Activated CD4-positive, alpha-beta T cell treated with anti-CD3 and anti-CD28 coated beads, Interleukin-10, Interleukin-2, amounts not matched to agents 100 ng/mL and 50 ng/mL, durations not matched to agents 16 hours and 8 hours (primary cell): ENCODE measurements at places on chromosomes 7 and 10.

GRCh38 chr7:24755541-24756407 is 1.5 kb downstream of the GSDME start:
- DNase-seq: peak; percentile 85

DNA sequence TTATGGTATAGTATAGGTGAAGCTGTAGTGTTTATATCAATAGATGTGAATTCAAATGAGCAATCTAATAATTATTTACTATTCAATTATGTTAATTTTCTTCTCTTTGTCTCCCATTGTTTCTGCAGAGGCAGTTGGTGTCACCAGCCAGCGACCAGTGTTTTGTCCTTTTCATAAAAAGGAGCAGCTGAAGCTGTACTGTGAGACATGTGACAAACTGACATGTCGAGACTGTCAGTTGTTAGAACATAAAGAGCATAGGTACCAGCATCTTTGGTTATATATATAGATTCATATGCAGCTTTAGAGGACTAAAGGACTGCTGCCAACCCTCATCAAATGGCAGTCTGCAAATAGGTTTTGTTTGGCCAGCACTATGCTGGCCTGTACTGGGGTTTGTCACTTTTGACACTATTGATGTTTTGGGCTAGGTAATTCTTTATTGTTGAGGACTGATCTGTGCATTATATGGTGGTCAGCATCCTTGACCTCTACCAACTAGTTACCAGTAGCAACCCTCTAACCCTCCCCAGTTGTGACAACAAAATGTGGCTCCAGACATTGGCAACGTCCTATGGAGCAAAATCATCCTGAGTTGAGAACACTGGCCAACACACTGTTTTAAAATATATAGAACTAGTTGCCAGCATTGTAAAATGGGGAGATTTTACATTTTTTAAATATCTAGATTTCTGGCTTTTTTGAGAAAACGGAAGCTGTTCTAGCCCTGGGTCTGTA is 59.2 kb downstream of the TRIM24 start:
- no peak for DNase-seq

GRCh38 chr7:128755819-128756476 is 16.8 kb downstream of the CALU start:
- no peak for DNase-seq

DNA sequence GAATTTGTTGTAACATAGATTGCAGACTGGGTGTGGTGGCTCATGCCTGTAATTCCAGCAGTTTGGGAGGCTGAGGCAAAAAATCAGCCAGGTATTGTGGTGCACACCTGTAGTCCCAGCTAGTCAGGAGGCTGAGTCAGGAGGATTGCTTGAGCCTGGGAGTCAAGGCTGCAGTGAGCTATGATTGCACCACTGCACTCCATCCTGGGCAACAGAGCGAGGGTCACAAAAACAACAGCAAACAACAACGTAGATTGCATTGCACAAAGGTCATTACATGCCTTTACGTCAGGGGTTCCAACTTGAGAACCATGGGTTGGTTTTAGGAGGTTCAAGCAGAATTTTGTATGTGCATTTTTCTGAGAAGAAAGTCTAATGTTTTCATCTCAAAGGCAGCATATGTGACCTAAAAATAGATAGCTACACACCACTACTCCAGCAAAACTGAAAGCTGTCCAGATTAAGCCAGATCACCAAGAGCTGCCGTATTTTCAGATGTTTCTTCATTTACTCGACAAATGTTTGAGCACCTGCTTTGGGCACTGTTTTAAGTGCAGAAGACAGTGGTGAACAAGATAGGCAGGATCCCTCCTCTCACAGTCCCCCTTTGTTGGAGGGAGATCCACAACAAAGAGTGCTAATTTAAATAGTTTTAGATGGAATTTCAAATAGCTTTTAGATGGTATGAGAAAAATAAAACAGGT is 28.3 kb upstream of the CYP26C1 start:
- DNase-seq: no peak

GRCh38 chr7:47807756-47808155 is 140.5 kb downstream of the PKD1L1 start:
- no peak for DNase-seq

- DNase-seq: no peak
These were observed 121.7 kb downstream of the ATRNL1 start for GRCh38 chr10:115214829-115215228.

DNA sequence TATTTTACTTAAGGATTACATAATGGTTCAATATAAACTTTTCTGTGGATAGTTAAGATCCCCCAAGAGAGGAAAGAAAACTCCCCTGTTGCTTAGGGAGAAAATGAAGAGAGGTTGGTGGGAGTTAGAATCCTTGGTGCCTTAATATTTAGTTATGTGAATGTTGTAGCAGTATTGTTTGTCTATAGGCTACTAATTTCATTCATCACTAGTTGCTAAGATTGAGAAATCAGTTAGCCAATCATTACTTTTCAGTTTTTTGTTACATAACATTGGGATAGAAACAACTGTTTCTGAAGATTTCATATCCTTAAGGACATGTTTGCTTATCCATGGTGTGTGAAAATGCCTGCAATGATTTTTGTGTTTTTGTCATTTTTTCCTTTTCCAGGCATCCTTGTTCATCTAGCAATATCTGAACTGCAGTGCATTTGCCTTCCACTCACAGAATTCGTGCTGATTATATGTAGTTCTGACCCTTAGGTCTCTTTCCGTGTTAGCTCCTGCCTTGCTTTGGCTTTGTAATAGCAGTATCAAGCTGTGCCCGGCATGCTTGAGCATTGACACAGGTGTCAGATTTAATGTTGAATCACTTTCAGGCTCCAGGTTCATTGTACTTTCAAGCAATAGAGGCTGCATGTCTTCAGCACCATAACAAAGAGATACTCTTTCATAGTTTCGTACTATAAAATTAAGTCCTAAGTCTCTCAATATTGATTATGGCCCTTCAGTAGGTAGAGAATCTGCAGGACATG is 85.0 kb downstream of the PODXL start:
- no peak for DNase-seq

- peak; percentile 71 for DNase-seq
These were observed 1.1 kb downstream of the ARID5B start for GRCh38 chr10:61902445-61903220.

- peak; percentile 11 for DNase-seq
These were observed 372.4 kb downstream of the SUGCT start for GRCh38 chr7:40507166-40507565.

DNA sequence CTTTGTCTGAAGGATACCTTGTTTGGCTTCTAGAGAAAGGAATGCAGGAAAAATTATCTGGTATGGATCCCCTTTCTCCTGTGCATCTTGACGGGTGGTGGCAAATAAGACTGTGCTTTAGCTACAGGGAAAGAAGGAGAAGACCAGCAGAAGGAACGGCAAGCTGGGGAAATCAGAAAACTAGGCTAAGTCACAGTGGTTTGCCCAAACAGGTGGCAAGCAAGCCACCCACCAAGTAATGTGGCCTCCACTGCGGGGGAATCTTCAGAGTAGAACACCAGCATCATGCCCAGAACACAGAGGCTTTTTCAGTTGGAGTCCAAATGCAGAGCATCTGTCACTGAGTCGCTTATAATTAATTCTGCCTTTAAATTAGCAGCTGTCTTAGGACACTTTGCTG is 282.8 kb downstream of the PHF14 start:
- no peak for DNase-seq

DNA sequence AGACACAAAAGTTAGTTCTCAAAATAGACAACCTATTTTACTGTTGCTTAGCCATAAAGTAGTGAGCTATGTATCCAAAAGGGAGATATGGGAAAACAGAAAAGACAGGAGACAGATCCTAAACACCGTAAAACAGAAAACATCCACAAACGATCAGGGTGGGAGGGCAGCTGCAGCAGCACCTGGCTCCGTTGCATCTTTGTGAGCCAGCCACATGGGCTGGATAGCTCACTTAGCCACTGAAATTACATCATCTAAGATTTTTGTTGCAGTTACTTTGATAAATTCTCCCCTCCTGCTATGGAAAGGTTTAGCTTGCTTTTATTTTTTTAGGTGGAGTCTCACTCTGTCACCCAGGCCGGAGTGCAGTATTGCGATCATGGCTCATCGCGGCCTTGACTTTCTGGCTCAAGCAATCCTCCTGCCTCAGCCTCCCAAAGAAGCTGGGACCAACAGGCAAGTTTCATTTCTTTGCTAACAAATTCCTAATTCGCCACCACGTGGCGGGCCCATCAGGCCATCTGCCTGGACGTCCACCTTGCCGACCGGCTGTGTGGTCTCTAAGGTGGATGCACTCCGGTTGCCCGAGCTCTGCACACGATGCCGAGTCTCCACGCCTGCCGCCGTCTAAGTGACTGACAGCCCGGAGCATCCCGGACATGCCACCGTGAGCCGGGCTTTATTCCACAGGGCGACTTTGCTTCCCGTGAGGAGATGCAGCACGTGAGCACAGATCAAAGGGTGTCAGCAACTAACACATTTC is 159.8 kb downstream of the DIP2C start:
- DNase-seq: no peak

DNA sequence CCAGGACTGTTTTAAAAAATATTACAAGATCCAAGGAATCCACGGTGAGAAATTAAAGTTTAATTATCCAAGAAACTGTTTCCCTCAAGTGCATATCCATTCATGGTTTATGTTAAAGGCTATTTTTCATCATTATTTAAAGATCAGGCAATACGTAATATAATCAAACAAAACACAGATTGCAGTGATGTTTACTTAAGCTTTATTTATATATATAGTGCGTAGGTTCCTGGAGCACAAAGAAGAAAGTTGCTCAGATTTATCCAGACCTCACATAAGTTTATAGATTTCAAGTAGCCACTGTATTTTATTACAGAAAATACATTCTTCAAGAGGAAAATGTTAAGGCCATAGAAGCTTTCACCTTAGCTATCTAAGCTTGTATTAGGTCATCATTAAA is 210.0 kb upstream of the KLF14 start:
- DNase-seq: no peak

DNA sequence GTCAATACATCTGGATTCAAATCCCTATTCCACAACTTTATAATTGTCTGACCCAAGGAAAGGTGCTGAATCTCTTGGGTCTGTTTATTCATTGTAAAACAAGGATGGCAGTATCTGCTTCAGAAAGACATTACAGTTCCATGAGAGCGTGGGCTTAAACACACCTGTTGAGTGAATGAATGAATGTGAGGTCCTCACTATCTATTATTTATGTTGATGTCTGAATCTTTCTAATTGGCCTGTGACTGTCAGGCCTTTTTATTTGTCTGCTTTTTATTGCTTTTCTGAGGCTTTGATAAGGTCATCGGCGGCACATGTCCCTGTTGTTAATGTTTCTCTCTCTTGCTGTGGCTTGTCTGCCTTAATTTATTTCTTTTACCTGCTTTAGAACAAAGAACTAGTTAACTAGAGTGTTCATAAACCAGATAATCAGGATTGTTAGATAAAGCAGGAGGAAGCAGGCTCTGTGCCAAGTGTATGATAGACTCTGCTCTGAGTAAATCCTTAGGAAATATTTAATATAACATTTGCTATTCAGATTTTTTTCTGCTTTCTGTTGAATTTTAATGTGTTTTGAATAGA is 42.3 kb upstream of the CYCS start:
- no peak for DNase-seq

DNA sequence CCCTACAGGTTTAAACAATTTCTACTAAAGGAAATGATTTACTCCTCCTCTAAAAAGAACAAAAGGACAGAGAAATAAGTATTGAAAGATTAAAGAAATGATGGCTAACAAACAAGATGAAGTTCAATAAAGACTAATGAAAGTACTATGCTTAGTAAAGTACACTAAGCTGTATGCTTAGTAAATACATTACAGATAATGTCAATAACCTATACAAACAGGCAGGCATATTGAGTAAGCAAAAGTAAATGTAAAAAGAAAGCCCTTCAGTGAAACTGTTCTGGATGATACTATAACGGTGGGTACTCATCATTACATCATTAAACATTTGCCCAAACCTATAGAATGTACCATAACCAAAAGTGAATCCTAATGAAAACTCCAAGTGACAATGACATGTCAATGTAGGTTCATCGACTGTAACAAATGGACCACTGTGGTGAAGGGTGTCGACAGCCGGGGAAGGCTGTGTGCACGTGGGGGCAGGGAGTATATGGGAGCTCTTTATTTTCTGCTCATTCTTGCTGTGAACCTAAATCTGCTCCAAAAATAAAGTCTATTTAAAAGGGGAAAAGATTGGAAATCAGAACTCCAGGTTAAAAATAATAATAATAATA is 34.0 kb downstream of the CYTH3 start:
- no peak for DNase-seq

GRCh38 chr7:129401967-129402860 is 32.0 kb upstream of the STRIP2 start:
- peak; percentile 56 for DNase-seq

DNA sequence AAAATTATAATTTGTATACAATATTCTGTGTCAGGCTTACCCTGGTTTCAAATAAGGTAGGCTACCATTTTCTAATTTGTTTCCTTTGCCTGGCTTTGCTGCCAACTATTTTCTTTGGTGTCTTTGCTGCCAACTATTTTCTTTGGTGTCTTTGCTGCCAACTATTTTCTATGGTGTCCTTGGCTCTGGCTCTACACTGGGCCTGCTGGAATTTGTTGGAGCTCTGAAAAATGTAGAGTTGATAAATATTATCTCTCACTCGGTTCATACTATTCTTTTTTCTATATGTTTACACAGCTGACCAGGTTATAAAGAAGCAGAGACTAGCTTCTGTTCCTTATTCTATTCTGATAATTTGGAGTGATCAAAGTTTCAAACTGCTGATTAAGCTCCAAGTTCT is 768.0 kb upstream of the PHF14 start:
- no peak for DNase-seq

DNA sequence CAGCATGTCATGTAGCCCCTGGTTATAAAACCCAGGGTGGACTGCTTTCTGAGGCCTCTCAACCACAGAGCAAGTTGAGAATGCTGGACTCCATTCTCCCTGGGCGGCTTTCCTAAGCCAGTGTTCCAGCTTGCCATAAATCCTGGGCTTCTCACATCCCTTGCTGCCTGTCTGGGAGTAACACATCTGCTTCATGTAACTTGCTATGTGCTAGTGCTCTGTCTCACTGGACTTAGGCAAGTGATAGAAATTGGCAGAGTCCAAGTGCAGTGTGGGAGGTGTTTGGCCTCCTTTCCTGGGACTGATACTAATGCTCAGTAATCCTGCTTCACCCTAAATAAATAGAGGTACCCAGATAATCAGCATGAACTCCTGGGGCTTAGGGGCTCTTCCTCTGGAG is 277.1 kb upstream of the POM121L12 start:
- DNase-seq: no peak

DNA sequence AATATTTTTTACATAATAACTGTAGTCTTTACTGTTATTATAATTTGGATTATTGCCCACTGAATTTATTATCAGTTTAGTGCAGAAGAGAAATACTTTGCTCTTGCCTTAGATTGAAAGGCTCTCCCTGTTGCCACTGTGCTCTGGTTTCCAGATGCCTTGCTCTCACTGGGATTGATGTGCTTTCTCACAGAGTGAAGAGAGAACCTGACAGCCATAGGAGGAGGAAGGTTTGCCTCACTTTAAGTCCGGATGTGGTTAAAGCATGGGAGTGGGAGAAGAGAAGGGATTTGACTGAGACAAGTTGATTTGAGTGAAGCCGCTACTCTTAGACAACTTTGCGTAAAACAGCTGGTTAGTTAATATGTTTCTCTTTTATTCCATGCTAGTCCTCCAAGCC is 68.2 kb upstream of the RPA3 start:
- no peak for DNase-seq
